ENCODE measurements at places on chromosomes 1 and 21.

GRCh38 chr1:17251246-17251645, 2.3 kb downstream of the PADI3 start:
- DNase-seq: no peak

DNA sequence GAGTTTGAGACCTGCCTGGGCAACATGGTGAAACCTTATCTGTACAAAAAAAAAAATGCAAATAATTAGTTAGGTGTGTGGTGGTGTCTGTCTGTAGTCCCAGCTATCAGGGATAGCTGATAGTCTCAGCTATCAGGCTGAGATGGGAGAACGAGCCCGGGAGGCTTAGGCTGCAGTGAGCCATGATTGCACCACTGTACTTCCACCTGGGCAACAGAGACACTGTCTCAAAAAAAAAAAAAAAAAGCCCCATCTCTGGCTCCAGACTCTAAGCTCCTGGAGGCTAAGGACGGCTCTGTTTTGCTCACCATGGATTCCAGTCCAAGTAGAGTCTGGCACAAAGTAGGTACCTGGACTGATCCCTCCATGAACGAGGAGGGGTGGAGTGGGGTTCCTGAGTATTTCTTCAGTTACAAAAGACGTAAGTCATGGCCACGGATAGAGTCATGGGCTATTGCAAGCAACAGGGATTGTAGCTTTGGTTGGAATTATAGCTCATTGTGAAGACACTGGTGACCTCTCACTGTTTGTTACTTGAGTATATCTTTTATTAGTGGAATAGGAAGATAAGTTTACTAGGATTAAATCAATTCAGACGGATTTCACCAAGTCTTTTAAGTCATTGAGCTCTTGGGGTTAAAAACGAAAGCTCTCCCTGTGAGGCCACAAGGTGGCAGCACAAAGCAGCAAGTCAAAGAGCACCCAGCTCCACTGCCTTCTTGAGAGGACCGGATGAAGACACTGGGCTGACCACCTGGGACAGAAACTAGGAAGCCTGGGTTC, 35.6 kb upstream of the TMEM61 start:
- DNase-seq: peak; percentile 77

DNA sequence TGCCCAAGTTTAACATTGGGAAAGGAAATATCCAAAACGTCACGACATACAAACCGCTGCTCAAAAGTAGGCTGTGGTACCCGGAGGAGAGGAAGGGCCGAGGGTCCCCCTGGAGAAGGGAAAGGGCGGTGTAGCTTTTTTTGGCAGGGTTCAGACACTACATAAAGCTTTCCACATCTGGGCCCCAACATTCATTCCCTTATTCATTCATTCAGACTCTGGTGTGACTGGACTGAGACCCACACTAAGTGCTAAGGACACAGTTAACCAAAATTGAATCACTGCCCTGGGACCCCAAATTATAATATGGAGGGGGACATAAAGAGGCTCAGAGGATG, 10.3 kb upstream of the COL8A2 start:
- no peak for DNase-seq

- DNase-seq: no peak
Observed at GRCh38 chr1:204894606-204895005, 23.9 kb downstream of the NFASC start.

GRCh38 chr1:184987696-184988095, 13.4 kb upstream of the NIBAN1 start:
- no peak for DNase-seq

DNA sequence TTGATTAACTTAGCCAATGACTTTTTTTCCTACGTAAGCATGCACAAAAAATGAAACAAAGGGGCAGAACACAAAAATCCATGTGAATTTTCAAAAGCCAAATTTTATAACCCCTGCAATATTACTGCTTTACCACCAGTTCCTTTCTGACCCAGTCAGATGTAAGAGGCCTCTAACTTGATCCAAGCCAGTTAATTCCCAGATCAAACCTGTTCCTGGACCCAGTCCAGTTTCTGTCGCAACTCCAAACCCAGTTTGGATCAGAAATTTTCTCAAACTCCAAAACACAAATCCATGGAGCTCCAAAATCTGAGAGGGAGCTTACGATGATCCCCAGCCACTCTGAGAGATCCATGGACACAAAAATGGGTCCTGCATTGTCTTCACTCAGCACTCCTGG, 7.8 kb upstream of the ZYG11A start:
- no peak for DNase-seq

DNA sequence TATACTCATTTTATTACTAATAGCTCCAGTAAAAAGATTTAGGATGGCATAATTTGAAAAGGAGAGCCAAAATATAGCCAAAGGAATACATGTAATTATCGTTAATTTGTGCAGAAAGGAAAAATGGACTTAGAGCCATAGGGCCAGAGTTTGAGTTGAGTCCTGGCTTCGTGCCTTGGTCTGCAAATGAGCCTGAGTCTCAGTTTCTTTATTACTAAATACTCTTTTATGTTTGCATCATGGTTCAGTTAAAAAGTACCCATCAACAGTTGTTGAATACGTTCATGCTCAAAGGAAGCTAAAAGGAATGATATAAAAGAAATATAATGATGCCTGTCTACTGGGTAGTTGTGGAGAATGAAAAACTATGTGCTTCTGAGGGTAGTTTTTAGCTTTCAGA, 155.7 kb upstream of the FAM78B start:
- DNase-seq: no peak
